ENCODE measurements at places on chromosomes 13 and 19. TPM values are rescaled to one million over a fixed set of nuclear protein-coding genes. Genes with fewer than 3 reads are reported as not detected.

- DNase-seq, result no peak
Measured at GRCh38 chr13:98293570-98294142, 116.6 kb upstream of the RNF113B start.

- DNase-seq, result no peak
Measured at GRCh38 chr19:24004166-24004565, 82.8 kb upstream of the ZNF254 start.

The NLRP5 gene
- not detected for total RNA-seq

- DNase-seq, result no peak
Measured at GRCh38 chr13:113292021-113292862, 4.8 kb upstream of the LAMP1 start.

The BCL3 gene
- total RNA-seq, result 69.0 TPM

DNA sequence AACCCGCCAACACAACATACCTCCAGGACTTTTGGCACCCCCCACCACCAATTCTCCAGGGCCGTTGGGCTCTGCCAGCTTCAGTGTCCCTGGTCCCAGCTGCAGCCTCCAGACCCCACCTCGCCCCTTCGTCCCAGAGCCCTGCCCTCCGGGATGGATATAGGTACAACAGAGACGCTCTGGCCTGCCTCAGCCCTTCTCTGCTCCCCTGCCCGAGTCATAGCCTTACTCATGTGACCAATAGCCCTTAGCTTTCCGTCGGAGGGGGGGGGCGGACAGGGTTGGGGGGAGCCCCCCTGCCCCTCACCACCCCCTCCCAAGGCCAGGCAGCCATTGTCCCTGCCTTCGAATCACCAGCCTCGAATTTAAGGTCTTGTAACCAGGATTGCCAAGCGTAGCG is 70.8 kb upstream of the NFIC start:
- no peak for DNase-seq

DNA sequence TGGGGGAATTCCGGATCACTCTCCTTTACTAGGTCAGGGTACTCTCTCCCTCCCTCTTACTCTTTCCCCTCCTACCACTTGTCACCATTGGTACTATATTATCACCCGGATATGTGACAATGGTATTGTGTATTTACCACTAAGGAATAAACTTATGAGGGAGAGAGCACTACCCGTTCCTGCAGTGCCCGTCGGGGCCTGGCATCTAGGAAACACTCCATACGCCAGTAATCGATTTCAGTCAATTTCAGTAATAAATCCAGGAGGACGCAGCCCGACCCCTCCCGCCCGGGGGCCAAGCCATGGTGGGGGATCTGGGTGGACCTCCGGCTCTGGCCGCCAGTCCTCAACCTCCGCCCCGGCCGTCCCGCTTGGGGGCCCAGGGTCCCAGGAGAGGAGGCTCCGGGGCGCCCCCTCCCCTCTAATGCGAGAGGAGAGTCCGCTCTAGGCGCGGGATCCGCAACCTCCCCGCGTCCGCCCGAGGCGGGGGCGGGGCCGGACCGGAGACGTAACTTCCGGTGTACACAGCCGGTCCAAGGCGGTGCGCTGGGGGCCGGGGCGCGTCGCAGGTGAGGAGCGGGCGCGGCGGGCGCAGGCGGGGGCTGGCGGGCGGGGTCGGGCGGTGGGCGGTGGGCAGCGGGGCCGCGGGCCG is at the start of gene GARRE1:
Gene GARRE1 (plus strand): TSS at position 509 of the 652 bp plus-strand sequence. CDS start 45,920 bp downstream, outside the sequence.
- peak; percentile 91 for DNase-seq

DNA sequence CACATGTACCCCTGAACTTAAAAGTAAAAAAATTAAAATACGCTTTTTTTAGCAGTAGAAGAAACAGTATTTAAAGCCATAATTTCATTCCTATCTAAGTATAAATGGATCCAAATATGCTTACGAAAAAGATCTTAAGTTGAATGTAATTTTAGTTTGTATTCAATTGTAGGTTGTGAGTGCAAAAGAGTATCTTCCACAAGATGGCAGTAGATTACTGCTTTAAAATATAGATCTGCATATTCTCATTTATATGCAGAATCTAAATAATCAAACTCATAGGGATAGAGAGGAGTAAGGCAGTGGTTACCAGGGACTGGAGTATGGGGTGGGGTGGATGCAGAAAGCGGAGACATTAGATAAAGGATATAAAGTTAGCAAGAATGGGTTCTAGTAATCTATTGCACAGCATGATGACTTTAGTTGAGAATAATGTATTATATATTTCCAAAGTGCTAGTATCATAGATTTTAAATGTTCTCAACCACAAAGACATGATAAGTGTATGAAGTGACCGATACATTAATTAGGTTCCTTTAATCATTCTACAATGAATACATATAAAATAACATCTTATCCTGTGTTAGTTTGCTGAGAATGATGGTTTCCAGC is 14.2 kb downstream of the OR7A17 start:
- DNase-seq, result no peak

DNA sequence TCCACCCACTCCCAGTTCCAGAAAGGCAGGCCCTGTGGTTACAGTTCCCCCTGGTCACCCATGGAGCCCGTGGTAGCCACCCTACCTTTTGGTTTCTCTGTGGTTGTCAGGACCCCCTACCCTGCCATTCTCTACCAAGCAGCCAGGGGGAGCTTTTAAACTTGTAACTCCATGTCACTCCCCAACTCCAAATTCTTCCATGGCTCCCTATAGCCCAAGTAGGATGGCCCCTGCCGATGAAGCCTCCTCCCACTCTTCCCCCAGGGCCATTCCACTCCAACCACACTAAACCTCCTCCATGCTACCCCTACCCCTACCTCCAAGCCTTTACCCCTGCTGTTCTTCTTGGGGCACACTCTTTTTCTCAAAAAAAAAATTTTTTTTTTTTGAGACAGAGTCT is 2.2 kb downstream of the S1PR2 start:
- DNase-seq, result no peak

GRCh38 chr13:61275251-61275650 is 140.4 kb downstream of the PCDH20 start:
- DNase-seq, result no peak

DNA sequence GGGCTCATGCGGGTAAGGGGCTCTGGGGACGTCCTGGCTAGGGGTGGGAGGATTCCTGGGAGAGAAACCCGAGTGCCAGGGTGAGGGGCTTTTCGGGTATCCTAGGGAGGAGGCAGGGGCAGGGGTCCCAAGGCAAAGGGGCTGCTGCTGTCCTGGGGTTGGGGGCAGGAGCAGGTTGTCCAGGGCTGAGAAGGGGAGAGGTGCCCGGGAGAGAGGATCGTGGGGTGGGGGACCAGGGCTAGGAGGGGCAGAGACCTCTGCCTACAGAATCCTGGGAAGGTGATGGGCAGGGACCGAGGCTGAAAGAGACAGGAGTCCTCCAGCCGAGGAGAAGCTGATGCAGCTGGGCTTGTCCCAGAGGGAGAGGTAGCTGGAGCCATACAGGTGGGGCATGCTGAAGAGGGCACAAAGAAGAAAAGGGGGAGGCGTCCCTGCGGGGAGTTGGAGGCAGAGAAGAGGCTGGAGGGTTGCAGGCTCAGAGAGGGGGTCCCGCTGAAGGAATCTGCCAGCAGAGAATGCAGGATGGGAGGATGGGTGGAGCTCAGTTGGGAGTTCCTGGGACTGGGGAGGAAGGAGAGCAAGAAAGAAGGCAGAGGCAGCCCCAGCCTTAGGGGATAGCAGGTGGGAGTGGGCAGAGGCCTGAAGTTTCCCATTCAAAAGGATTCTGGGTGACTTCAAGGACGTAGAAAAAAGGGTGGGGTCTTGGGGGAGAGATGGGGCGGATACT is 574 bp downstream of the CYP2S1 start:
- DNase-seq, result no peak

GRCh38 chr19:43408043-43408442 is 6.6 kb upstream of the TEX101 start:
- no peak for DNase-seq

- no peak for DNase-seq
Measured at GRCh38 chr13:42549552-42549936, 24.4 kb upstream of the TNFSF11 start.

- DNase-seq, result no peak
Measured at GRCh38 chr13:84405286-84405685, 523.0 kb upstream of the SLITRK1 start.

The DPF1 gene
- total RNA-seq, result not detected

- no peak for DNase-seq
Measured at GRCh38 chr19:18666317-18666716, 17.2 kb upstream of the CRTC1 start.

The ZNF534 gene
- not detected for total RNA-seq

The OVOL3 gene
- not detected for total RNA-seq

Data from sigmoid colon (tissue), 7 donors.